ENCODE measurements at places on chromosomes 7 and 10.

GRCh38 chr7:27423290-27423689 lies 180.7 kb downstream of the EVX1 start:
- DNase-seq: no peak

- DNase-seq: no peak
These were observed 13.5 kb downstream of the TBXAS1 start for GRCh38 chr7:139842401-139843210.

DNA sequence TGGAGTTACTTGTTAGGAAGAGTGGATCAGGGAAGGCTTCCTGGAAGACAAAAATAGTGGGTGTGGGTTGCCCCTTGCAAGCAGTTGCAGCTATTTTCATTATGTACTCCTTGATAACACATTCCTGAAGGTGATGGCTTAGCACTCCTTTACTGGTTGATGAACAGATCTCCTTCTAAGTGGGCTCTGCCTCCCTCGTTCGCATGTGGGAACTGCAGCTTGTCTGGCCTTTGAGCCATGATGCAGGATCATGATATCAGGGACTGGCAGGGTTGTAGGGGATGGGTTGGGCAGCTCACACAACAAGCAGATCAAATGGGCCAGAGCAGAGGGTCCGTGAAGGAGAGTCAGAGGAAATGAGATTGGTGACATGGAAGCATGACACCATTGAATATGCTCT lies 28.8 kb upstream of the LRRC4 start:
- no peak for DNase-seq

GRCh38 chr7:29620556-29620930 lies 56.9 kb downstream of the PRR15 start:
- no peak for DNase-seq

DNA sequence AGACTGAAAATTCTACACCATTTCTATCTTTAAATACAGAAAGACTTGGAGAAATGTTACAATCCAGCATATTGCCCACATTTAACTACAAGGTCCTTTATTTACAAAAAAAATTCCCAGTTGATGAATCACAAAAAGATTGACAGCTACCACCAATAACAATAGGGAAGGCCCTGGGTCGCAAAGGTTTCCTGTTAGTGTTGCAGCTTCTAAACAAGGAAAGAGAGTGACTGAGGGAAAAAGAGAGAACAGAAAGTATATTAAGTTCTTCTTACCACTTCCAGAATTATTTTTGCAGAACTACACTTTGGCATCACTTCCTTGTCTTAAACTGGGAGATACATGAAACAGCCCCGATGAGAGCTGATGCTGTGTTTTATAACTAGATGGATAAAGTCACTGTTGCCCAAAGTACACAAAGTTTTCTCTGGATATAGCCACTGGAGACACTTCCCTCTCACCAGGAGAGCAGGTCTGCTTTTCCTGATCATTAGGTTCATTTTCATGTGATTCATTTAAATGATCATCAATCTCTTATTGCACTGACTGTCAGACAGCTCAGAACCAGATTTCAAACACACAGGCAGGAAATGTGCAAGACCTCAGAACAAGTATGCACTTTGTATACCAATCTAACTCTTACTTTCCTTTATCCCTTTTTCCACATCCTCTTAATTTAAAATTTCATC lies 57.0 kb downstream of the SHTN1 start:
- DNase-seq: no peak

DNA sequence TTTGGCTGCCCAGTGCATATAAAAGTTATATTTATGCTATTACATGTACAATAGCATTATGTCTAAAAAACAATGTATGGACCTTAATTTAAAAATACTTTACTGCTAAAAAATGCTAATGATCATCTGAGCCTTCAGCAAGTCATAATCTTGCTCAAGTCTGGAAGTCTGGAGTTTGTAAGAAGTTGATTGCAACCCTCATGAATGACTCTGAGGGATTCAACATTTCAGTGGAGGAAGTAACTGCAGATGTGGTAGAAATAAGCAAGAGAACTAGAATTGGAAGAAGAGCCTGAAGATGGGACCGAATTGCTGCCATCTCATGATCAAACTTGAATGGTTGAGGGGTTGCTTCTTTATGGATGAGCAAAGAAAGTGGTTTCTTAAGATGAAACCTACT lies 13.0 kb upstream of the ADAMTS14 start:
- DNase-seq: no peak

GRCh38 chr10:114801411-114801813 lies 20.2 kb upstream of the FHIP2A start:
- no peak for DNase-seq

DNA sequence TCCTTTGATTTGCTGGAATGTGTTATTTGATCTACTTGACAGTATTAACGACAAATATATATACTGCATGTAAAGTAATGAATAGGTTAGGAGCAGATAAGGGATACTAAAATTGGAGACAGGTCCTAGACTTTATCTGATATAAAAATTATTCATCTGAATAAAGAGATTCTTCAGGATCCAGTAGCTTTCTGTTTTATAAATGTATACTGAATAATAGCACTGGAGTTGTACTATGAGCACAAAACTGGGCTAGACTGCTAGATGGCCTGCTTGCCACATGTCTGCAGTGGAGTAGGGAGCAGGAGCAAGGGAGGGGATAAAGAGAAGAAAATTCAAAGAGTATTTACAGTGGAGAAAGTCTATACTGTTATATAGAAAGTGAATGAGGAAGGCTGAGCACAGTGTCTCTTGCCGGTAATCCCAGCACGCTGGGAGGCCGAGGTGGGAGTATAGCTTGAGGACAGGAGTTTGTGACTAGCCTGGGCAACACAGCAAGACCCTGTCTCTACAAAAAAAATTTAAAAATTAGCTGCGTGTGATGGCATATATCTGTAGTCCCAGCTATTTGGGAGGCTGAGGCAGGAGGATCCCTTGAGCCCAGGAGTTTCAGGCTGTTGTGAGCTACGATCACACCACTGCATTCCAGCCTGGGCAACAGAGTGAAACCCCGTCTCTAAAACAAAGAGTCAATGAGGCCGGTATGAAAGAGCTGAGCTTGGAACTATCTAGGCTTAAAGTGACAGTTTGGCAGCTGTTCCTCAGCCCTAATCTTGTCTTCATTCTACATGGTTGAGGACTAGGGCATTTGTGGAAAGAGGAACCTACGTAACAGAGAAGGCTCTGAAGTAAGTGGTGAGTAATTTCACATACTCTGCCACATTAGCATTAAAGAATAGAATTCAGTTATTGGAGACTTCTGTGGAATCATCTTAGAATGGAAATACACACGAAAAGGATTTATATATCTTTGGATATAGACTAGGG lies 41.8 kb downstream of the CD36 start:
- DNase-seq: no peak

DNA sequence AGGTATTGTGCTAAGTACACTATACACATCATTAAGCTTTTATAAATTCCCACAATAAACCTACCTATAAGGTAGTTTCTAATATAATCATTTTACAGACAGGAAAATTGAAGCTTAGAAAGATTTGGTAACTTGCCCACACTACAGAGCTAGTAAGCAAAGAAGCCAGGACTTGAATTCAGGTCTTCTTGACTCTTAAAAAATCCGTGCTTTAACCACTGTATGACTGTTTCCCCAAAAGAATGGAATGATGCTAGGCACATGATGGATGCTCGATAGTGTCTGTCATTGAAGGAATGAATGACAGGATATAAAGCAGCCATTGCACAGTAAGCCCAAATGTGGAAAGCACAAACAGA lies 26.6 kb downstream of the ZNF800 start:
- DNase-seq: no peak

GRCh38 chr10:37289833-37290464 lies 164.6 kb downstream of the ANKRD30A start:
- no peak for DNase-seq

DNA sequence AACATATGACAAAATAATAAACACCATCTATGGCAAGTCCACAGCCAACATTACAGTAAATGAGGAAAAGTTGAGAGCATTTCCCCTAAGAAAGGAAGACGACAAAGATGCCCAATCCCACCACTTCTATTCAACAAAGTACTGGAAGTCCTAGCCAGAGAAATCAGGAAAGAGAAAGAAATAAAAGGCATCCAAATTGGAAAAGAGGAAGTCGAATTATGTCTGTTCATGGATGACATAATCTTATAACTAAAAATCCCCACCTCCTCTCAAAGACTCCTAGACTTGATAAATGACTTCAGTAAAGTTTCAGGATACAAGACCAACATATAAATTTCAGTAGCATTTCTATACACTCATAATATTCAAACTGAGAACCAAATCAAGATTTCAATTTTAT lies 288.5 kb upstream of the POT1 start:
- no peak for DNase-seq

DNA sequence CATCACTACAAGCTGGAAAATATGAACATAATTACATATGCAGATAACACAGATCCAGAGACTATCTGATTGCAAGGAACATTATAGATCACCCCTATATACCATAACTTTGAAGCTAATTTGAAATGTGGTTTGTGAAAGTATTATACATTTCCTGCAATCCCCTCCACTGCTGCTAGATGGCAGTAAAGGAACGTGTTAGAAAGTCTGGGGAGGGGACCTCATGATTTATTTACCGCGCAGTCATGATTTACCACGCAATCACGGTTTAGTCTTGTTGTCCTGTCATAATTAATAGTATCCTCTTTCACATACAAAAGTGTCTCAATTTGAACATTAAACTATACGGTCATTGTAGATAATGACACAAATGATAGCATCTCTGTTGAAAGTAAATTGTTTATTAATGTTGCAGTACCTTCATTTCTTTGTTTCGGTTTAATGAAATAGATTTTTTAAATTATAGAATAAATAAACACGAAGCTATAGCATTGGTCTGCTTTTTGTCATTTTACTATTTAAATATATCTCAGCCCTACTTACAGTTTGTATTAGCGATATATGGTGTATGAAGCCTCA lies 145.3 kb upstream of the PRSS1 start:
- peak; percentile 28 for DNase-seq

GRCh38 chr10:69413221-69413865 lies 3.4 kb downstream of the TACR2 start:
- DNase-seq: no peak

GRCh38 chr7:12783421-12784095 lies 96.1 kb downstream of the ARL4A start:
- no peak for DNase-seq

GRCh38 chr10:14385596-14386593 lies 55.2 kb upstream of the FRMD4A start:
- no peak for DNase-seq

DNA sequence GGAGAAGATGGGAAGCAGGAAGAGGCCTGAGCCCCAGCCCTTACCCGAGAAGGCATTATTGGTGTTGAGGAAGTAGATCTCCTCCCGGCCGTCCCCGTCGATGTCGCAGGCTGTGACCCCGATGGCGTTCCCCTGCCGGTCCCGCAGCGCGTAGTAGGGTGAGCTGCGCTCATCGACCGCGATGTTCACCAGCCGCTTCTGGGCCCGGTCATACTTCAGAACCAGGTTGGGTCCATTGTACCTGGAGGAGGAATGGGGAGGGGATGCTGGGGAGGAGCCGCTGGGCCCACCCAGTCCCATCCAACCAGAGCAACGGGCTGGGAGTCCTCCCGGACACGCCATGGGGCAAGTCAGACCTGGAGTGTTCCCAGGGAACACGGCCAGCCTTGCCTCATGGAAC lies 86.5 kb downstream of the GOLGA7B start:
- no peak for DNase-seq

GRCh38 chr10:130036296-130037065 lies 72.4 kb upstream of the EBF3 start:
- DNase-seq: no peak

DNA sequence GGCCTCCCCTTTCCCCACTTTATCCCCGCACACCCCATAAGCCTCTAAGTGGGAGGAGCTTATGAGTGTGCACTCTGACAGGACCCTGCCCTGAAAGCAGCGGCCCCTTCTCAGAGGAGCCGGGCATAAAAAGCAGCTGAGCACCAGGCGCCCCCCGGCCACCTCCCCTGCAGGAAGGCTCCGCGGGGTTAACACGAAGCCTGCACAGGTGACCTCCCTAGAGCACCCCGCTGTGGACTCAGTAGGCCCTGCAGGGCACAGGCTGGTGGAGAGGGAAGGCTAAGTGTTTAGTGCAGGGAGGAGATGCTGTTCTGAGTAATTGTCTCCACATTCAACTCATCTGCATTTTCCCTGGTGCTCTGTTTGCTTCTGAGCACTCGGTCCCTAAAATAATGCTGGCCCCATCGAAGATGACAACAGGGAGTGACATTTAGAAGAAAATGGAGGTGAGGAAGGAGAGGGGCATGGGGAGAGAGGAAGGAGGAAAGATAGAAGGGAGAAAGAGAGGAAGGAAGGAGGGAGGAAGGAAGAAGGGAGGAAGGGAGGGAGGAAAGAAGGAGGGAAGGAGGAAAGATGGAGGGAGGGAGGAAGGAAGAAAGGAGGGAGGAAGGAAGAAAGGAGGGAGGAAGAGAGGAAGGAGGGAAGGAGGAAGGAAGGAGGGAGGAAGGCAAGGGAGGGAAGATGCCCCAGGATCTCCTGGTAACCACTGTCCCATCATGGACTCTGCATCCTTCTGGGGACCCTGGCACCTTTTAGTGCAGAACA lies 25.4 kb upstream of the CNPY1 start:
- no peak for DNase-seq

DNA sequence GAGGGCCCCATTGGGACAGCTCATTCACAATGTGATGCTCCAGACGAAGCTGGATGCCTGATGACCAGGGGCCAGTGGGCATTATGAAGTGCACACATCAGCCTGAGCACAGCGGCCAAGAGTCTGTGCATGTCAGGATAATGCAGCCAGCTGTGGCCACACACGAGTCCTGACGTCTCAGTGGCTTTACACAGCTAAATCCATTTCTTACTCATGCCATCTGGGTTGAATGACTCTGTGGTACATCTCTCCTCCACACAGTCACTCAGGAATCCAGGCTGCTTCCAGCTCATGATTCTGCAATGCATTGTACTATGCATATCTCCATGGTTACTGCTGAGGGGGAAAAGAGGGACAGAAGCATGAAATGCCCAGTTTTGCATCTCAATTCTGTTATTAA lies 123.6 kb downstream of the PRLHR start:
- no peak for DNase-seq

DNA sequence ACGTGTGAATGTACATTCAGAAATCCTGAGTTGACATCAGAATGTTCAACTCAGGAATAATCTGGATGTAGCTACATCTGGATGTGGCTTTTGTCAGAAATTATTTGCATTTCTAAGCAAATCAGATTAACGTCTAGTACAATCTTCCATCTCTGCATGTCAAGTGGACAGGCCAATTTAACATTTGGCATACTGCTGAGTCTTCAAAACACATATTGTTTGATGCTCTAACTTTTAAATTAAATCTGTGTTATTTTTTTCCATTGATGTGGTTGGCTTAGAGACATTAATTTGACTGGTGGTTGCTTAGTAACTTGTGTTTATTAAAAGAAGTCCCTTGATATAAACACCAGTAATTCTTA lies 3.4 kb downstream of the STAMBPL1 start:
- DNase-seq: no peak

DNA sequence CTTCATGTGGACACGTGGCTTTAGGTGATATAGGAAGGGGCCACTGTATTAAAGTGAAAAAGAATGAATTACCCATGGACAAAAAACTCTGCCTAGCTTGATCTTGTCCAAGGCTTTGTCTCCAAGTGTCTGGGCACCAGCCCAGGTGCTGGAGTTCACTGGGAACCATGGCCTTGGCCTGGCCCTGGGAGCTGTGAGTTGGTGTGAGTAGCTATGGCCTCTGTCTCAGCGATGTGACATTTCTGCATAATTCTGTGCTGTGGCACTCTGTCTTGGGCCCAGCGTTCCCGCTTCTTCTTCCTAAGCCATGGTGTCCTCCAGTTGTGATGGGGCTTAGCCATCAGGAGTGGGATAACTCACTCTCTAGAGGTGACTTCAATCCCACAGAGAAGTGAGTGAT lies 119.0 kb upstream of the PPP2R2D start:
- DNase-seq: no peak

GRCh38 chr10:126702181-126702580 lies 31.7 kb upstream of the C10orf90 start:
- no peak for DNase-seq
